ENCODE measurements at places on chromosomes 1 and 21.

- peak; percentile 35 for DNase-seq
Observed at GRCh38 chr1:234486858-234487840, 8.2 kb upstream of the TARBP1 start.

DNA sequence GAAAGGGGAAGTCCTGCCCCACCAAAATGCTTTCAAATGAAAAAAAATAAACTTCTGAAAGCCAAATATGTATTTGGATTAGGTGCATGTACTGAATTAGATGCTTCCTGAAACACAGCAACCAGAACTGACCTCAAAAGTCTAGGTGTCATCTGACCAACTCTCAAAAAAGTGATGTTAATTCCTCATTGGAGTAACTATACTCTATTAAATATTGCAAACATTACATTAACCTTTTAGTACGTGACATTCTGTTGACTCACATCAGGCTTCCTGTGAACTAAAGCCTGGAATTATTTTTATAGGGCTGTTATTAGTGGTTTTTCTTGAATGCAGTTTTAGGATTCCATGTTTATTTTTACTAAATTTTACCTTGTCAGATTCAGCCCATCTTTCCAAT, 73.5 kb downstream of the ASTN1 start:
- no peak for DNase-seq

GRCh38 chr1:63134501-63135173, 187.7 kb upstream of the FOXD3 start:
- no peak for DNase-seq

GRCh38 chr1:203289281-203289981, 15.9 kb upstream of the BTG2 start:
- DNase-seq, result peak; percentile 97

DNA sequence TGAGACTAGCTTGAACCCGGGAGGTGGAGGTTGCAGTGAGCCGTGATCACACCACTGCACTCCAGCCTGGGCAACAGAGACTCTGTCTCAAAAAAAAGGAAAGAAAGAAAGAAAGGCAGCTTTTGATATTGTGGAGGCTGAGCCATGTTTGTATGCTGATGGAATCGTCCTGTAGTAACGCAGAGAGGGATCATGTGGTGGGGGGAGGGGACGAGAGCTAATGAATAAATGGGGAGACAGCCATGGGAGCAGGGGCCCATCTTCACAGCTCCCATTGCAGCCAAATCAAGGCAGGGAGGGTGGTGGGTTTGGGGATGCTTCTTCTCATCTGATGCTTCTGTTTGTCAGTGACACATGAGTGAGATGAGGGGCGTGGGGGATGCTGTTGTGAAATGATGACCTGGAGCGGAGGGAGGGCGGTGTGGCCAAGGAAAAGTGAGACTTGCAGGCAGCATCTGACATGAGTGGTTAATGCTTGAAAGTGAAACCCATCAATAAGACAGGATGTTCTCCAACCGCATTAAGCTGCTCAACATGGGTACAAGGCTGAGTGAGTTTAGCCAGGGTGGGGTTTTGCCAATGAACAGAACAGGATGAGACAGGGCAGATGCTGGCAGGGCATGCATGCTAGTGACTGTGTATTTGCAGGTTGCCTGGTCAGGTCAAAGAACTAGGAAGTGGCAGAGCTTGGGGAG, 16.7 kb downstream of the SPATA21 start:
- peak; percentile 56 for DNase-seq

DNA sequence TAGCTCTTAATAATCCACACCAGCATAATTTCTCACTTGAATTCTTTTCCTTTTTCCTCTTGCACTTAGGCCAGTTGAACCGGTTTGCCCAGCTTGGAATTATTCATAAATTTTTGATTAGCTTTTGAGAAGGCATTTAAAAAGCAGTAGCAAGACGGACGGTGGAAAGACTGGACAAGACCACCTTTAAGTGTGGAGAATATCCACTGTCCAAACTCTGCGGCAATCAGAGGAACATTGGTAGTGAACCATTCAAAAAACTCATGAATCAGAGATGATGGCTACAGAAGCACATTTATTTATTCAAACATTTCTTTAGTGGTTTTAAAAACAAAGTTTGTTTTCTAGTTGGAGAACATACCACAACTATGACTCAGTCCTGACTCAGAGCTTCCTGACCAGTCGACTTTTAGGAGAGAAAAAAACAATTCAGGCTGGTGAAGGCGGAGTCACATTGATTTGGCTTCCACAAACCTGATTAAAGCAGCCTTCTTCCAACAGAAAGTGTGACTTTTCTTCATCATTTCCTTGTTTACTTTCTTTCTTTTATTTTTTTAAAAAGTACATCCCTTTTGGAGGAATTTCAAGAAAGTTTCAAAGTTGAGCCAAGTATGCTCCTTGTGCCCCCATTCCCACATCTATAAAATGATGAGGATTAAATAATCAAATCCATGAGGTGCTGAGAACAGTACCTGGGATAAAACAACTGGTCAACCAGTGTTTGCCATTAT, 128.8 kb downstream of the ADSS2 start:
- DNase-seq, result no peak

DNA sequence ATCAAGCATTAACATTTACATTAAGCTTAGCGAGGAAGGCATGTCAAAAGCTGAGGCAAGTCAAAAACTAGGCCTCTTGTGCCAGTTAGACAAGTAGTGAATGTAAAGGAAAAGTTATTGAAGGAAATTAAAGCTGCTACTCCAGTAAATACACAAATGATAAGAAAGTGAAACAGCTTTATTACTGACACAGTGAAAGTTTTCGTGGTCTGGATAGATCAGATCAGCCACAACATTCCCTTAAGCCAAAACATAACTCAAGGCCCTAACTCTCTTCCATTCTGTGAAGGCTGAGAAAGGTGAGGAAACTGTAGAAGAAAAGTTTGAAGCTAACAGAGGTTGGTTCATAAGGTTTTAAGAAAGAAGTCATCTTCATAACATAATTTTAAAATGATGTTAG, 131.9 kb downstream of the VAV3 start:
- DNase-seq, result no peak

GRCh38 chr1:207112616-207113296, 8.7 kb downstream of the C4BPA start:
- DNase-seq, result no peak

- no peak for DNase-seq
Observed at GRCh38 chr1:20385630-20386029, 95.0 kb downstream of the VWA5B1 start.

DNA sequence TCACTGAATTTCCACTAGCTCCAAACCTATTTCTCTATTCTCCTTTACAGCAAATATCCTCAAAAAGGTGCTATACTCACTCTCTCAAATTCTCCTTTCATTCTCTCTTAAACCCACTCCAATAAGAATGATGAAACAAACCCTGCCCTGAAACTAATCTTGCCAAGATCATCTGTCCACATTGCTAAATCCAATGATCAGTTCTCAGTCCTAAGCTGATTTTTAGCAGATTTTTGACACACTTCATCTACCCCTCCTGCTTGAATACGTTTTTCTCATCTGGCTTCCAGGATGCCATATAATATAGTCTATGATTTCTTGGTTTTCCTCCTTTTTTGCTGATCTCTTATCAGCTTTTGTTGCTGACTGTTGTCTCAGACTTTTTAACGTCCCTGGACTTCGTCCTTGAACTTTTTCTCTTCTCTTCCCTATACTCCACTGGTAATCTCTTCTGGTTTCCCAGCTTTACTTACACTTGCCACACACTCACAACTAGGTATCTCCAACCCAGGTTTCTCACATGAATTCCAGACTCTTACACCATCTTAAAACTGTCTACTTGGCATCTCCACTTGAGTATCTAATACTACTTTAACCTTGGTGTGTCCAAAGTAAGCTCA, 35.3 kb downstream of the RERE start:
- DNase-seq, result no peak
